ENCODE measurements at places on chromosomes 5 and 9.

DNA sequence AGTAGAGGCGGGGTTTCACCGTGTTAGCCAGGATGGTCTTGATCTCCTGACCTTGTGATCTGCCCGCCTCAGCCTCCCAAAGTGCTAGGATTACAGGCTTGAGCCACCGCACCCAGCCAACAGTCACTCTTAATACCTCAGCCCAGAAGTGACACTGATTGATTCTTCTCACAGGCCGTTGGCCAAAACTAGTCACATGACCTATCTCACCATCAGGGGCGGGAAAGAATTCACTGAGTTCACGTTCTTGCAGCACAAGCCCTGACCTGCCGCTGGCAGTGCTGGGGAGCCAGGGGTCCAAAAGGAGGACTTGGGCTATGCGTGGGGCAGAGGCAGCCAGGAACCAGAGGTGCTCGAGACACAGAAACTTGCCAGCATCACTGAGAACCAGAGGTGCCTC is 55.0 kb upstream of the CPLX2 start:
- DNase-seq, result no peak

- no peak for DNase-seq
Measured at GRCh38 chr5:172038167-172038566, 31.7 kb upstream of the FBXW11 start.

DNA sequence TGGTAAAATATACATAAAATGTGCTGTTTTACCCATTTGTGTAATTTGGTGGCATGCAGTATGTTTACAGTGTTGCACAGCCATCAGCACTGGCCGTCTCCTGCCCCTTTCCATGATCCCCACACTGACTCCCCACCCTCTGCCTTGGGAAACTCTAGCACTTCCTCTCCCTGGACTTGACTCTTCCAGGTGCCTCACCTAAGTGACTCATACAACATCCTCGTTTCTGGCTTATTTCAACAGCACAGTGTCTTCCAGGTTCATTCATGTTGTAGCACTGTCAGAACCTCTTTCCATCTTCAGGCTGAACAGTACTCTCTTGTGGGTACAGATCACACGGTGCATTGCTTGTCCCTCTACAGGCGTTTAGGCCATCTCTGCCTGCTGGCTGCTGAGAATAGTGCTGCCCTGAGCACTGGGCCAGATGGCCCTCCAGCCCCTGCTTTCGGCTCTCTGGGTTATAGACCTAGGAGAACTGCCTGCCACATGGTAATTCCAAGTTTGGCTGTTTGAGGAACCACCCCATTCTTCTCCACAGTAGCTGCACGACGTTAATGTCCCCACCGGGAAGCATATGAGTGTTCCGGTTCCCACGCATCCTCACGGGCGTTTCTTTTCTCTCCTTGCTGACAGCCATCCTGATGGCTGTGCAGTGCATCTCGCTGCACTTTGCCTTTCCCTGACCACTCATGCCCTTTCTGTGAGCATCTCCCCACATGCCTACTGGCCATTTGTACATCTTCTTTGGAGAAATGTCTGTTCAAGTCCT is 211.8 kb downstream of the FANCC start:
- DNase-seq, result no peak

DNA sequence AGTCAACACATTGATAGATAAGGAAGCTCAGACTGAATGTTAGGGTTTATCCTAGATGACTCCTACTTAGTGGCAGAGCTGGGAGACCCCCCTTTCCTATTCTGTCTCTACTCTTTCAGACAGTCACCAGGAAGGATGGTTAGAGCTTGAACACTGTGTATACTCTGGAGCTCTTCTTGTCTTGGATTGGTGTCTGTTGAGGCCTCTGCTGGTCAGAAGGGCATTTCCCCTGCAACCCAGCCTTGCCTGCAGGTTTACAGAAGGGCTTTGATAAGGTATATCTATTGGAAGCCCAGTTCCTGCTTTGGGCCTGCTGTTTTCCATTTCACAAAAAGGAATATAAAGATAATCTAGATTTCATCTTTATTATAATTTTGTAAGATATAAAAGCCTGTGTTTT is 71.8 kb downstream of the KDM4C start:
- DNase-seq, result no peak

- no peak for DNase-seq
Measured at GRCh38 chr9:86406366-86406765, 52.2 kb upstream of the TUT7 start.

DNA sequence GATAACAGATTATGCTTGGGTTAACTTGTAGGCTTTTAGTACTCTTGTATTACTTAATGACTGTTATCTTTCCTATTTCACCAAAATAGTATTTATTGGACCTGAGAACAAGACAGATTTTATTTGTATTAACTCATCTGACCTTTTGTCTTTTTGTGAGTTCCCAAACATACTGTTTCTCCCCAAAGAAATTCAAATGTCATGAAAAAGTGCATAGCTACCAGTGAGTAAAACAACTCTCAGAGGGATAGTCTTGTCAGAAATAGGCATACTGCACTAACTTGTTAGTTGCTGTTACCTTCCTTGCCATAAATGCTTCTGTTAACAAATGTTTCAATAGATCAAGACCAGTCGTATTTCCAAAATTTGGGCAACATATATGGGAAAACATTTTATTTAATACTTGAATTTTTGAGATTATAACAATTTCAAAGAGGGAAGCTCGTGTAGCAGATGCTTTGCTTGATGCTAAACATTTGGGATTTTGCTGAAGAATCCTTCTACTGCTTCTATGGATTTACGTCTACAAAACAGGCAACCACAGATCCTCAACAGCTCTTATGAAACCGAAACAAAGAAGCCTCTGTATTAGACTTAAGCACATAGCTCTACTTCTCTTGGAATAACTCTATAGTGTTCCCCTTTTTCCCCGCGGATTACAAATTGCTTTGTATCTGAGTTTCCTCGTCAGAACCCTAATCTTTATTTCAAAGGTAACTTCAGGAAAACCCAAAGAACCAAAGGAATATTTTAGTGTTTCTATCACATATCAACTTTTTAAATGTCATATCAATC is 248.8 kb downstream of the MCTP1 start:
- no peak for DNase-seq

DNA sequence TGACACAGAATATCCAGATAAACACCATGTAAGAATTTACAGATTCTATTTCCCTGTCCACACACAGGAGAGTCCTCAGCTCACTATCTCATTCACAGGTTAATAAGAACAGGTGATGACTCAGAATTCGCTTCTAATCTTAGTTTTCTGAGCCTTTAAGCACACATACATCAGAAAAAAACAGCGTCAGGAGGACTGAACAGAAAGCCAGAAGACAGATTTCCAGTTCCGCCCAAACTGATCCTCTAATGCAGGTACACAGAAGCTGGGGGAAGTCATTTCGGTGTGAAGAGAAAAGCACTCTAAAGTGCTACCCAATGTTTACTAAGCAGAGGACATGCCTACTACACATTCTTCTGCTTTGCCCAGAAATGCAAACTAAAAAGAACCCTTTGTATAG is 1.6 kb downstream of the CEMIP2 start:
- DNase-seq, result no peak
